ENCODE measurements at places on chromosomes 2 and 18.

DNA sequence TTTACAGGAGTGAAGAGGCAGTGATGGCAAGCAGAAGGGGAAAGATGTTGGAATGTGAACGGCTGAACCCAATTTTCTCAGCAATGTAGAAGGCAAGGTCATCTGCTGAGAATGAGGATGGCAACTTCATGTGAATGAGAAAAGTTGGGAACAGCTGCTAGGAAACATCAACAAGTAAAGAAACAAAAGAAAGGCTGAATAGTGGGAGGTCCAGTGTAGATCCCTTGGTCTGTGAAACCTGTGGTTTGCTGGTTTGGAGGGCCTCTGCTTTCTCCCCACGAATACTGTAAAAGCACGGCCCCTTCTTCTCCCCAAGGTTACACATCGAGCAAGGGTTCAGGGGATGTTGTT is 27.4 kb downstream of the MARCHF4 start:
- DNase-seq, result no peak

GRCh38 chr2:65393743-65394422 is 38.5 kb downstream of the SPRED2 start:
- DNase-seq, result peak; percentile 56

- DNase-seq, result peak; percentile 58
Observed at GRCh38 chr2:38601463-38602135, 1.1 kb downstream of the HNRNPLL start.

GRCh38 chr2:218329826-218330593 is 26.6 kb upstream of the CATIP start:
- peak; percentile 94 for DNase-seq

DNA sequence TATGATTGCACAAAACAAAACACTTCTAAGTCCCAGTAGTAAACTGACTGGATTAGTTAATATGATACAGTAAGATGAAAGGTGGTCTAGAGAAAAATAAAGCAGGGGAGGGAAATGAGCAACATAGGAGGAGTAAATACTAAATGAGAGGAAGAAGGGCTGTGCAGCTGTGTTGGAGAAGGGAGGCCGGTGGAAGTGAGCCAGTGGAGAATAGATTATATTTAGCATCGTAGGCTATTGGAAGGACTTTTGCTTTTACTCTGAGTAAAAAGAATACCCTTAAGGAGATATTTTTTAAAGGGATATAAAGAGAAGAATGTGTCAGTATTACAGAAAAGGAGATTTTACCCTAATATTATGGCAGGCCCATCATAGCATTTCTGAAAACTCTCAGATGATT is 12.7 kb downstream of the WDR75 start:
- DNase-seq, result no peak

- DNase-seq, result no peak
Observed at GRCh38 chr2:99035920-99036319, 99.9 kb upstream of the CRACDL start.

- no peak for DNase-seq
Observed at GRCh38 chr2:133265432-133265949, 302.8 kb downstream of the NCKAP5 start.

- no peak for DNase-seq
Observed at GRCh38 chr2:221943076-221943810, 355.6 kb downstream of the PAX3 start.

- peak; percentile 76 for DNase-seq
Observed at GRCh38 chr2:121356058-121356640, 71.1 kb upstream of the TFCP2L1 start.

- DNase-seq, result no peak
Observed at GRCh38 chr2:232880764-232881351, 10.8 kb downstream of the SNORC start.

- DNase-seq, result no peak
Observed at GRCh38 chr2:15134957-15135356, 426.2 kb downstream of the NBAS start.

GRCh38 chr2:84757648-84758047 is 123.2 kb downstream of the TRABD2A start:
- no peak for DNase-seq

- no peak for DNase-seq
Observed at GRCh38 chr2:214031566-214031965, 379.3 kb upstream of the VWC2L start.

DNA sequence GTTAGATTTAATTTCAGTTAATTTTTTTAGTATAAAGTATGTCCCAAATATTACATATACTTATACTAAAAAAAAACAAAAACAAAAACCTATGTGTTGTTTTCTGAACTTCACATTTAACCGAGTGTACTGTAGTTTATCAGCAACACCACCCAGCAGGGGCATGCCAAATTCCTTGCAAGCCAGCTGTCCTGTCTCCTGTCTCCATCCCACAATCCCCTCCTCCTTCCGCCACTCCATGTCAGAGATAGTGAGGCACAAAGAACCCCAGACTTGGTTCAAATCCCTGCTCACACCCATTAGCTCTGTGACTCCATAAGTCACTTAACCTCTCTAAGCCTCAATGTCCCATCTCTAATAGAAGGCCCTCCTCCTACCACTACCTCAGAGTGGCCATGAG is 9.4 kb downstream of the CHST10 start:
- no peak for DNase-seq

- no peak for DNase-seq
Observed at GRCh38 chr2:167935803-167936110, 311.6 kb downstream of the STK39 start.

DNA sequence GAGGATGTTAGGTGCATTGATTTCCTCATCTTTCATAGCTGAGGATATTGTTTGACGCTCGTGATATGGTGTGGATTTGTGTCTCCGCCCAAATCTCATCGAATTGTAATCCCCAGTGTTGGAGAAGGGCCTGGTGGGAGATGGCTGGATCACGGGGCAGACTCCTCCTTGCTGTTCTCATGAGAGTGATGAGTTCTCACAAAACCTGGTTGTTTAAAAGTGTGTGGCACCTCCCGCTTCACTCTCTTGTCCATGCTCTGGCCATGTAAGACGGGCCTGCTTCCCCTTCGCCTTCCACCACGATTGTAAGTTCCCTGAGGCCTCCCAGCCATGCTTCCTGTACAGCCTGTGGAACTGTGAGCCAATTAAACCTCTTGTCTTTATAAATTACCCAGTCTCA is 28.4 kb upstream of the GPC1 start:
- no peak for DNase-seq

- DNase-seq, result peak; percentile 84
Observed at GRCh38 chr2:113890253-113891235, 655 bp downstream of the ACTR3 start.

- DNase-seq, result no peak
Observed at GRCh38 chr2:168798888-168799410, 3.5 kb upstream of the NOSTRIN start.

- DNase-seq, result peak; percentile 89
Observed at GRCh38 chr18:77056344-77057005, 76.1 kb downstream of the MBP start.

DNA sequence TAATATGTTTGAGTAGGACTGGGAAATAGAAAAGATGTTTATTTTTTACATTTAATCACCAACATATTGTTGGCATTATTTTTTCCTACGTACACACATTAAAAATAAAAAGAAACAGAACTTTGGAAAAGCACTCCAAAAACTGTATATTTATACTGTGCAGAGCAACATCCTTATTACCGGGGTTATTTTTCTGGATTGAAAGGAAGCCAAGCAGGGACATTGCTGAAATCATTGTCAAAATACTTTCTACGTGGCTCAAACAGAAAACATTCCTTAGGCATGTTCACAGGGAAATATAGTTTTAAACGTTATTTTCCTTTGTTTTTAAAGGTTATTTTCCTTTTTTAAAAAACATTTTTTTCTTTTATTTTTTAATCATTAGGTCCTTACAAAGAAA is 315.0 kb upstream of the SMIM21 start:
- no peak for DNase-seq

- no peak for DNase-seq
Observed at GRCh38 chr2:181563101-181563692, 93.7 kb downstream of the CERKL start.

- no peak for DNase-seq
Observed at GRCh38 chr2:216142540-216142939, 33.4 kb downstream of the XRCC5 start.

Data from NB4 (cell line).